ENCODE measurements at places on chromosomes 3 and 15.

- H3K27me3 ChIP-seq: no peaks in the 10 kb centered on the region
- H3K4me3 ChIP-seq: no peak overlapping the region
- no peaks in the 10 kb centered on the region for H3K4me1 ChIP-seq
- no peak overlapping the region for H3K27ac ChIP-seq
- DNase-seq: no peak
Measured at GRCh38 chr15:101062063-101062462, 142.9 kb downstream of the LRRK1 start.

DNA sequence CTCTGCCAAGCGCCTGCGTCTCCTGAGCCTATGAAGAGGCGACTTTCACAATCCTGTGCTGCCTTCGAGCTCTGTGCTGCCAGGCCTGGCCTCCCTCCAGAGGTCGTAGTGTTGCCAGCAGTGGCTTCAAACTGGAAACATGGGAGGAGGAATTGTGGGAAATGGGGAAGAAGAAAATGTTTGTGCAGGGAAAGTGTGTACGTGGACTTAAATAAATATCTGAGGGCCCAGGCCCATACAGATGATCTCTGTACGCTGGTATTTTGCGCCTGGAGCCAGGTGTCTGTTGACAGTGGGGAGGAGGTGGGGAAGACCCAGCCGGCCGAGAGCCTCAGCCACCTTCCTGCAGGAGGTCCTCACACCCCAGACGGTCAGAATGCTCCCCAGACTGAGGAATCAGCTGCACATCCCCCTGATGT is 44.6 kb downstream of the ZBTB38 start:
- peaks cover 67% of the 10 kb centered on the region for H3K4me1 ChIP-seq
- H3K4me3 ChIP-seq: peak overlapping the region; percentile 88
- H3K36me3 ChIP-seq: peaks cover 25% of the 10 kb centered on the region

GRCh38 chr3:106438887-106439286 is 570.1 kb upstream of the CBLB start:
- no peak overlapping the region for H3K27ac ChIP-seq
- H3K36me3 ChIP-seq: no peaks in the 10 kb centered on the region
- no peak overlapping the region for H3K4me3 ChIP-seq
- DNase-seq: no peak

DNA sequence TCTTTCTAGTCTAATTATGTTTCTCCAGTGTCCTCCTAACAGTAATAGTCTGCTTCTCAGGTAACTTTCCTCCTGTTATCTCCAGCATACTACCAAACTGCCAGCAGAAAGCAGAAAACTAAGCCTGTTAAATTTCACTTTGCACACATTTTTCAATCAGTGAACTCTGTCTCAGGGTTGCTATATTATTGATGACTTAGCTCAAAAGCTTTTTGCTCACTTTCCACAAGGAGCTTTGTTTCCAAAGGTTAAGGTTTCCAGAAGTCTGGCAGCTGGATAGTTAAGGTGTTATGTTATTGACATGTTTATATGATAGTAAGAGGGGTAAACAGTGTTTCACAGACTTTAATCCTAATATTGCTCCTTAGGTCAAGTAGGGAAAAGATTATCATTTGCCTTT is 5.1 kb downstream of the TRPM7 start:
- peaks cover 43% of the 10 kb centered on the region for H3K4me1 ChIP-seq
- no peak overlapping the region for H3K27ac ChIP-seq
- H3K4me3 ChIP-seq: no peak overlapping the region
- H3K27me3 ChIP-seq: peaks cover 5% of the 10 kb centered on the region
- no peak for DNase-seq

DNA sequence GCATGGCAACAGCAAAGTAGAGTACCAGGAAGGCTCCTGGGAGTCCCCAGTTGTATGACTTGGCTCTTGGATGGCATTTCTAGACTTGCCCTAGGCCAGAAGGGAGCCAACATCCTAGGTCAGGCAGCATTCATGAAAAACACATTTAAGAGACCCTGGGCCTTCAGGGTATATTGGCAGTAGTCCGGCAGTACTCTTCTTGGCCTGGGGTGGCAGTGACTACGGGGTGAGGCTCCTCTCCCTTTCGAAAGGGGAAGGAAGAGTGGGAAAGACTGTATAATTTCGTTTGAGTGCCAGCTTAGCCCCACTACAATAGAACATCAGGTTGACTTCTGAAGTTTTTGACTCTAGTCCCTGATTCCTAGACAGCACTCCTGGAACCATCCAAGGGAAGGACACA is 136.4 kb downstream of the ZIC4 start:
- no peak overlapping the region for H3K4me3 ChIP-seq
- no peaks in the 10 kb centered on the region for H3K27me3 ChIP-seq
- no peaks in the 10 kb centered on the region for H3K4me1 ChIP-seq
- H3K36me3 ChIP-seq: no peaks in the 10 kb centered on the region
- no peak overlapping the region for H3K27ac ChIP-seq

DNA sequence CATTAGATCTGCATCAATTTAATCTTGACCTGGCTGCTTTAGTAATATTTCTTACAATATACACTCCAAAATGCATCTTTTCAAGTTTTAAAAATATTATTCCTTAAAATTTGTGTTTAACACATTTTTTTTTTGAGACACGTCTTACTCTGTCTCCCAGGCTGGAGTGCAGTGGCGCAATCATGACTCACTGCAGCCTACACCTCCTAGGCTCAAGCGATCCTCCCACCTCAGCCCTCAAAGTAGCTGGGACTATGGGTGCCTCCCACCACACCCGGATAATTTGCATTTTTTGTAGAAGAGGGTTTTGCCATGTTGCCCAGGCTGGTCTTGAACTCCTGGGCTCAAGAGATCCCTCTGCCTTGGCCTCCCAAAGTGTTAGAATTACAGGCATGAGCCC is 73.6 kb downstream of the ETV5 start:
- peaks cover 13% of the 10 kb centered on the region for H3K27me3 ChIP-seq
- H3K27ac ChIP-seq: no peak overlapping the region
- H3K36me3 ChIP-seq: peaks cover 3% of the 10 kb centered on the region
- no peak for DNase-seq
- no peak overlapping the region for H3K4me3 ChIP-seq

- DNase-seq: no peak
- no peak overlapping the region for H3K27ac ChIP-seq
- H3K36me3 ChIP-seq: no peaks in the 10 kb centered on the region
- H3K27me3 ChIP-seq: peaks cover 3% of the 10 kb centered on the region
- peaks cover 8% of the 10 kb centered on the region for H3K4me1 ChIP-seq
- peak overlapping the region; percentile 4 for H3K4me3 ChIP-seq
Measured at GRCh38 chr15:52788099-52788986, 1.8 kb downstream of the ONECUT1 start.

GRCh38 chr15:48332642-48333034 is 1.4 kb downstream of the DUT start:
- H3K4me1 ChIP-seq: peaks cover 19% of the 10 kb centered on the region
- peak overlapping the region; percentile 85 for H3K4me3 ChIP-seq
- H3K27me3 ChIP-seq: peaks cover 3% of the 10 kb centered on the region
- DNase-seq: no peak
- peaks cover 16% of the 10 kb centered on the region for H3K36me3 ChIP-seq

GRCh38 chr3:55466526-55466925 is 20.6 kb downstream of the WNT5A start:
- no peaks in the 10 kb centered on the region for H3K36me3 ChIP-seq
- no peak for DNase-seq
- no peaks in the 10 kb centered on the region for H3K4me1 ChIP-seq

GRCh38 chr15:61216519-61216918 is 12.6 kb downstream of the RORA start:
- no peaks in the 10 kb centered on the region for H3K4me1 ChIP-seq
- H3K4me3 ChIP-seq: no peak overlapping the region
- H3K36me3 ChIP-seq: no peaks in the 10 kb centered on the region
- H3K27ac ChIP-seq: no peak overlapping the region
- H3K27me3 ChIP-seq: peaks cover 8% of the 10 kb centered on the region

- H3K36me3 ChIP-seq: peaks cover 13% of the 10 kb centered on the region
- no peak overlapping the region for H3K4me3 ChIP-seq
- no peak overlapping the region for H3K27ac ChIP-seq
- H3K27me3 ChIP-seq: no peaks in the 10 kb centered on the region
- H3K4me1 ChIP-seq: no peaks in the 10 kb centered on the region
Measured at GRCh38 chr3:50010959-50011358, 71.0 kb downstream of the RBM6 start.

DNA sequence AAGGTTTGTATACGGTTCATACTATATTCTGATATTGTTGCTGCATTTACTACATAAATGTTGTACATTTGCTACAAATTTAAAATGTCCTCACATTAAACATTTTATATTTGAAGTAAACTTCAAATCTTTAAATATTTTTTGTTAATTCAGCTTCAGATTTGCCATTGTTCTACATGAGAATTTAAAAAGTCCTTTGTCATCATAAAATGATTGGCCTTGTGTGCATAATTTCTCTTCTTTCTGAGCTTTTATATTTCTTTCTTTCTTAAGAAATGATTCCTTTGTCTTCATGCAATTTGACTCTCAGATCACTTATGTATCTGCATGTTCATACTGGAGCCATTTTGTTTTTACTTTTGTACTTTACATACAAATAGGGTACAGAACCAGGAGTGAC is 28.0 kb downstream of the DNAJC19 start:
- no peaks in the 10 kb centered on the region for H3K27me3 ChIP-seq
- H3K4me3 ChIP-seq: no peak overlapping the region
- H3K4me1 ChIP-seq: no peaks in the 10 kb centered on the region
- H3K27ac ChIP-seq: no peak overlapping the region
- peaks cover 33% of the 10 kb centered on the region for H3K36me3 ChIP-seq

- H3K27me3 ChIP-seq: no peaks in the 10 kb centered on the region
- no peak overlapping the region for H3K27ac ChIP-seq
- H3K4me1 ChIP-seq: peaks cover 3% of the 10 kb centered on the region
- H3K36me3 ChIP-seq: peaks cover 5% of the 10 kb centered on the region
Measured at GRCh38 chr15:20645956-20646355, 104.4 kb upstream of the GOLGA6L6 start.
